ENCODE measurements at places on chromosomes 3 and 15.

GRCh38 chr3:64445109-64445943 is 220.1 kb upstream of the PRICKLE2 start:
- no peak for DNase-seq

DNA sequence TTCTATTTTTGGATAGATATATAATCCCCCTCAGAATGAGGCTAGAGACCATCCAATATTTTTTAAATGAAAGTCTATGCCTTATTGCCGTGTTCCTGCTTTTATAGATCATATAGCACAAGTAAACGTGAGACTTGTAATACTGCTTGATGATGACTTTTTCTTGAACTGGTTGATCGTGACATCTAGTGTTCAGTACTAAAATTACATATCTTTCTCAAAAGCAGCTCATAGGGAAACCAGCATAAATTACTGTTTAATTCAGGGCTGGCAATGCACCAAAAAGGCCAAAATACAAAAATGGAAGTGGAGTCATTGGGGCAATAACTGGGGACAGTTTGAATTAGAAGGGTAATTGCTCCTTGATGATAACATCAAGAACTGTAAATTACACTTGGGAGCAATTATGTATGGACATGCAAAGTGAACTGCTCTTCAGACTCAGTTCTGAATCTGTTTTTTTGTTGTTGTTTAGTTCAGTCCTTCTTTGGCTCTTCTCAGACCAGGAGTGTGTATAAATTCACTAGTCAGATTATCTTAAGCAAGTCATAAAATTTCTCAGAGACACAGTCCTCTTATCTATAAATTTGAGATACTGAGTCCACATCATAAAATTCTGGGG is 325.3 kb downstream of the THSD4 start:
- DNase-seq, result peak; percentile 30

DNA sequence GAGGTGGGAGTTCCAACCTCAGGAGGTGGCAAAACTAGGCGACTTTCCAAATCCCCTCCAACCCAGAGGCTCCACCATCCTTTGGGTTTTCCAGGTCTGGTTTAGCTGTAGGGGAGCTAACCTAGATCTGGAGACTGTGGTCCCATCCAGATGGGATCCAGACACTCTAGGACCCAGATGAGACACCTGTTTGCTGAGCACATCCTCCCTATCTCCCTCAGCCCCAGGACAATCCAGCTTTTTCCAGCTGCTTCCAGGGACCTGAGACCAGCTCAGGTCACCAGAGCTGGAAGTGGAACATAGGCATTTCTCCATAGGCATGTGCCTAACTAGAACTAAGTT is 18.2 kb downstream of the CRTAP start:
- DNase-seq, result no peak

- no peak for DNase-seq
These were observed 48.6 kb upstream of the MKRN3 start for GRCh38 chr15:23516866-23517265.

- no peak for DNase-seq
These were observed 51.6 kb upstream of the LCTL start for GRCh38 chr15:66617137-66618090.

DNA sequence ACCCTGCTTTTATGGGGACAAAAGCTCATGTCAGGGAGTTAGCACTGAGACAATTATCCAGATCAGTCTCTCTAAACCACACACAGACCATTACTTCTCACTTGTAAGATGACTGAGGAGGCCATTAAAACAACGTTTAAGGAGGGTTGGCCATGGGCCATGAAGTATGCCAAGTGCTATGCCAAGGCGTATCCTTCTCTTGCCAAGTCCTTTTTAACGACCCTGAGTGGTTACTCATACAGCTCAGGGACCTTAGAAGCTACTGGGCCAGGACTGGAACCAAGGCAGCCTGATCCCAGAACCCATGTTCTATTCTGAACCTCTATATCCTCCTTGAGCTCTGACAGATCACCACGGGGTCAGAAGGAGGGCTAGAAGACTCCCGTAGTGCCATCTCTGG is 50.0 kb downstream of the NMNAT3 start:
- DNase-seq, result no peak

DNA sequence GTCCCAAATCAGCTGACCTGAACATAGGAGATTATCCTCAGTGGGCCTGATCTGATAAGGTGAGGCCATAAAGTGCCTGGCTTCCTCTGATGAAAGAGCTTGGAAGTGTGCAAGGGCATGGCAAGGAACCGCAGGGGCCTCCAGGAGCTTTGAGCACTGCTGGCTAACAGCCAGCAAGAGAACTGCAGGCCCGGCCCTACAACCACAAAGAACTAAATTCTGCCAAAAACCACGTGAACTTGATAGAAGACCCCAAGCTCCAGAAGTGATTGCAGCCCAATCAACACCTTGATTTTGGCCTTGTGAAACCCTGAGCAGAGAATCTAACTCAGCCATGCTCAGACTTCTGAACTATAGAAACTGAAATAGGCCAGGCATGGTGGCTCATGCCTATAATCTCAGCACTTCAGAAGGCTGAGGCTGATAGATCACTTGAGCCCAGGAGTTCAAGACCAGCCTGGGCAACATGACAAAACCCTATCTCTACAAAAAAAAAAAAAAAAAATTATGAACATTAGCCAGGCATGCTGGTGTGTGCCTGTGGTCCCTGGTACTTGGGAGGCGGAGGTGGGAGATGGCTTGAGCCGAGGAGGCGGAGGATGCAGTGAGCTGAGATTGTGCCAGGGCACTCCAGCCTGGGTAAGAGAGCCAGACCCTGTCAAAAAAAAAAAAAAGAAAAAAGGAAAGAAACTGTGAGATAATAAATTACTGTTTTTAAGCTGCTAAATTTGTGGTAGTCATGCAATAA is 7.7 kb upstream of the DIS3L start:
- DNase-seq, result no peak

DNA sequence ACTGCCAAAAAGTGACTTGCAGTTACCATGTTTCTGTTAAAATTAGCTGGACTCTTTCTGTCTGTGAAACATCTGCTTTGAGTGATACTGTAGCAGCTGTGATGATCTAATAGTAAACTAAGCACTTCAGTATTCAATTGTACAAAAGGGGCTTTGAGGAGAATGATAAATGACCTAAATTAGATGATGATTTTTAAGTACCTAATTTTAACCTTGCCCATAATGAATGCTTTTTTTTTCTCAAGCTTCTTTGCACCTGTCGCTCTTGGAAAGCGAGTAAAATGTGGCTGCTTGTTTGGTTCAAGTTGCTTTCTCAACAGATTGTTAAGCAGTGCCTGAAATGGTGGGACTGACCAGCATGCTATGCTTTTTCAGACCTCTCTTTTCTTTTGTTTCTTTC is 752.3 kb downstream of the EPHA3 start:
- no peak for DNase-seq

GRCh38 chr15:68497206-68497910 is 65.4 kb upstream of the ITGA11 start:
- DNase-seq, result no peak

GRCh38 chr15:39391230-39391629 is 189.6 kb upstream of the THBS1 start:
- DNase-seq, result no peak

- DNase-seq, result no peak
These were observed 60.0 kb downstream of the AKAP13 start for GRCh38 chr15:85440451-85440850.

GRCh38 chr3:52210550-52211046 is 12.6 kb downstream of the ALAS1 start:
- no peak for DNase-seq

DNA sequence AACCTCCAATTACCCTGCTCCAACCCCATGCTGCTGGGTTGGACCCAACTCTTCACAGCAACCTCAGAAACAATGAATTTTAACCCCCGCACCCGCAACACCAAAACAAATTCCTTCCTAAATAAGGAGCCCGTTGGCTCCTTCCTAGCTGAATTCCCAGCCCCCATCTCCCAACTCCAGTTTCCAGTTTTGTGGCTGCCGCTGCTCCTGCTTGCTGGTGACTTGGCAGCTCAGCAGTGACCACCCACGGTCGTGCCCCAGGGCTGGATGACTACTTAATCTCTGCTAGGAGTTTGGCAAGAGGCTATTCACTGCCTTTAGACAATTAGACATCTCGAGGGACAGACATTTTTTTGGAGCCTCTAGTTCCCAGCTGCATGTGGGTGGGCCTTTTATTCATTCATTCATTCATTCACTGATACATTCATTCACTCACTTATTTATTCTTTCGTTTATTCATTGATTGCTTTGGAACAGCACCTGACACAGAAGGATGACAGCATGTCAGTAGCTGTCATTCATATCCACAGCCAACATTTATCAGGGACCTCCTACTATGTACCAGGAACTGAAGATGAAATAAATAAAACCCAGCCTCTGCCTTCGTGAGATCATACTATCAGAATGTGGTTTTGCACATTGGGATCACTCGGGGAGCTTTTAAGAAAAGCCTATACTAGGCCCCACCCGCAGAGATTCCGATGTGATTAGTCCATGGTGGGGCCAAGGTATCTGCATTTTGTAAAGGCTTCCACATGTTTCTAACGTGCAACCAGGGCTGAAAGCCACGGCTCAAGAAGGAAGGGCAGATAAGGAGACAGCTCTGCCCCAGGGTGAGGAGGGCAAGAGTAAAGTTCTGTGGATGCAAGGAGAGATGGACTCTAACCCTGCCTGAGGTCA is 256.5 kb downstream of the SHQ1 start:
- no peak for DNase-seq

DNA sequence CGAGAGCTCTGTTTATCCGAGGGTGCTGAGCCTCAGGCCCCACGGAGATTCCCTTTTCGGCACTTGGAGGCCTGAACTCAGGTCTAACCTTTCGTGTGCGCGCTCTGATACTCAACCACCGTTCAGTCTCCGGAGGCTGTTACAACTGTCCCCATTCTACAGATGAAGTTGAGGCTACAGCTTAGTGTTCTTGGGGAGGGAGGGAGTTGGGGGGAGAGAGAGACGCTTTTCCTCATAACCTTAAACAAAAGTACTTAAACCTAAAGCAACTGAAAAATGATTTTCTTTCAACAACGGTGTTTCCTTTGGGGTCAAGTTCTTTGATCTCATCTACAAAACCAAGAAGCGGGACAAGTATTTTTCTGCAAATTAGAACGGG is 952 bp upstream of the CHST2 start:
- DNase-seq, result no peak

GRCh38 chr3:25288413-25288812 is 139.7 kb upstream of the RARB start:
- DNase-seq, result no peak

GRCh38 chr15:40121911-40122638 is 13.4 kb upstream of the BMF start:
- no peak for DNase-seq

GRCh38 chr3:126269354-126269753 is 87.9 kb downstream of the KLF15 start:
- no peak for DNase-seq

GRCh38 chr15:100002787-100003536 is 269.7 kb upstream of the LYSMD4 start:
- no peak for DNase-seq

GRCh38 chr15:86653344-86654197 is 573.9 kb downstream of the AGBL1 start:
- no peak for DNase-seq

DNA sequence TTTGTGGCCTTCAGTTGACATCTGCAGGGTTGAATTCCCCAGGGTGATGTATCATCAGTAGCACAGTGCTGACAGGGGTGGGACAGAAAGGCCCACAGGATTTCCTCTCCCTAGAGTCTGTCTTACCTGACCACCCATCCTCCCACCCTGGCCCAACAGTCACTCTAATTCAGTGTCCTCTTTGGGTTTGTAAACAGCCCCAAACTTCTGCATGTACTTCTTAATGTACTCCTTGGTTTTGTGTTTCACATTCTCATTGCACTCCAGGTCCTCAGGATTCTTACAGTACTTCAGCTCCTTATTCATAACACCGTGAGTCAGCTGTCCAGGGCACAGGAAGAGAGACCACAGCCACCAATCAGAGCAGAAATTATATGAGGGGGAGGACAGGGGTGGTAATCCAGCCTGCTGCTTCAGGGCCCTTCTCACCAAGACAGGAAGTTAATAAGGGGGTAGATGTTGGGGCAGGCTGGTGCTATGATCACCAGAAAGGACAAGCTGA is 37.5 kb downstream of the NBEAL2 start:
- DNase-seq, result peak; percentile 29

- DNase-seq, result no peak
These were observed 133.3 kb downstream of the ADAM10 start for GRCh38 chr15:58616171-58616570.

GRCh38 chr3:128007033-128007424 is 45.2 kb upstream of the SEC61A1 start:
- DNase-seq, result no peak

DNA sequence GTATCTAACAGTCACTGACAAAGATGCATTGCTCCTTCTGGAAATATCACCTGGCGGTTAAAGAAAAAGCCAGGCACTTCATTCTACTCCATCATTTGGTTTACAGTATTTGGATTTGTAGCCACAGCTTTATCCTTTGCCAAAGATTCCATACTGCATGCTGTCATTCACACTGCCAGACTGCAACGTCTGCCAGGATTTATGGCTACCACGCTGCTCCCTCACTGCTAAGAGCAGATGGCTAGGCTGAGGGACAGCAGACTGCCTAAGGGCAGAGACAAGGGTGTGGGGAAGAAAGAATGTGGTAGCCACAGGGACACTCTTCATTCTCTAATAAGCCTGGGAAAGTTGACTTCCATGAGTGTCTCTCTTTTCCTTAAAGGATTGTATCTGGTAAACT is 1047.0 kb downstream of the TUSC7 start:
- no peak for DNase-seq

- DNase-seq, result no peak
These were observed 235.3 kb upstream of the SETMAR start for GRCh38 chr3:4067893-4068292.

GRCh38 chr3:142642956-142643355 is 46.8 kb downstream of the PLS1 start:
- DNase-seq, result no peak

- no peak for DNase-seq
These were observed 271.6 kb downstream of the UBE2E2 start for GRCh38 chr3:23474580-23475357.

DNA sequence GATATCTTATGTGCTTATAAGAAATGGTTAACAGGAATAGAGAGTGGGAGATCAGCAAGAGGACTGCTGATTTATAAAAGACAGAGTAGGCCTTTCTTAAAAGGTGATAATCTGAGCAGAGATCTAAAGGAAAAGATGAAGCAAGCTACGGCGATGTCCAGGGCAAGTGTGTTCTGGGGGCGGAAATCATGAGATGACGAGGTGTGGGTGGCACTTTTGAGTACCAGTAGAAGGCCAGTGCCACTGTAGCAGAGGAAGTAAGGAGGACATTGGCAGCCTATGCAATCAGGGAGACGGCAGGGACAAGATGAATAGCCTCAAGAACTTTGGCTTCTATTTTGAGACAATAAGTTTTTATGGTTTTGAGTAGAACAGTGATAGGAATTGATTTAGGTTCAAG is 492.4 kb downstream of the FHIT start:
- DNase-seq, result no peak

DNA sequence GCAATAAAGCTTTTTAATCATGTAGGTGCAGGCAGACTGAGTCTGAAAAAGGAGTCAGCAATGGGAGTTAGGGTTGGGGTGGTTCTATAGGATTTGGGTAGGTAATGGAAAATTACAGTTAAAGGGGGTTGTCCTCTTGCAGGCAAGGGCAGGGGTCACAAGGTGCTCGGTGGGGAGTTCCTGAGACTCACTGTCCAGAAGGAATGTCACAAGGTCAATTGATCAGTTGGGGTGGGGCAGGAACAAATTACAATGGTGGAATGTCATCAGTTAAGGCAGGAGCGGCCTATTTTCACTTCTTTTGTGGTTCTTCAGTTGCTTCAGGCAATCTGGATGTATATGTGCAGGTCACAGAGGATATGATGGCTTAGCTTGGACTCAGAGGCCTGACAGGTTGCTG is 13.9 kb downstream of the CCR5AS start:
- no peak for DNase-seq

GRCh38 chr3:149363053-149363452 is 14.4 kb downstream of the TM4SF1 start:
- no peak for DNase-seq
